Right renal cortex interstitium (tissue), 3 donors: ENCODE measurements at places on chromosomes 13 and 19.

GRCh38 chr13:95343944-95344343, 42.7 kb upstream of the ABCC4 start:
- no peak for DNase-seq

DNA sequence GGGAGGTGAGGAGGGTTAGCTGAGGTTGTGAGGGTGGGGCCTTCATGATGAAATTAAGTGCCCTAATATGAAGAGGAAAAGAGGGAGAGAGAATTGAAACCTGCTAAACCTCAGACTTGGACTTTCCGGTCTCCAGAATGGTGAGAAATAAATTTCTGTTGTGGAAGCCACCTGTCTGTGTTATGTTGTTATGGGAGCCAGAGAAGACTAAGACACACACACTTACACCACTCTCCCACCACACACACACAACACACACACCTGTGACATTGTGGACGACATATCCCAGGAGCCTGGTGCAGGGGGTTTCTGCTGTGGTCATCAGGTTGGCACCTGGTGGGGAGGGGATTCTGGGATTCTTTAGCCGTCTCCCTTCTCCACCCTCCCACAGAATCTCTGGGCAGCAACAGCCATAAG, 14.0 kb downstream of the KLK4 start:
- DNase-seq = no peak

GRCh38 chr13:100274942-100275506, 186.1 kb downstream of the PCCA start:
- no peak for DNase-seq

GRCh38 chr13:97366172-97366688, 67.7 kb upstream of the RAP2A start:
- DNase-seq = no peak
